ENCODE measurements at places on chromosomes 12 and 14.

GRCh38 chr14:99257122-99257672 is 14.8 kb downstream of the BCL11B start:
- DNase-seq, result no peak

GRCh38 chr12:2609020-2609419 is 185.8 kb upstream of the FKBP4 start:
- no peak for DNase-seq

DNA sequence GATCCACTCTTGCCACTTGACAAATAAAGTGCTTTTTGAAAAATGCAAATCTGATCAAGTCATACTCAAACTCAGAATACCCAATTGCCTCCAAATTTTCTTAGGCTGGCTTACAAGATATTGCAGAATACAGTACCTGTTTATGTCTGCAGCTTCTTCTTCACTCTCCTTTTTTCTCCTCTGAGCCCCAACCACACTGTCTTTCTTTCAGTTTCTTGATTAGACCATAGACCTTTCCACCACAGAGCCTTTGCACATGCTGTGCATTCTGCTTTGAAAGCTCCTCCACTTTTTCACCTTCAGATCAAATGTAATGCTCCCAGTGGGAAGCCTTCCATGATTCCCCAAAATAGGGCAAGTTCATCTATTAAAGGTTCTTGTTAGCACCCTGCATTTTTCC is 13.9 kb upstream of the GYS2 start:
- DNase-seq, result no peak

DNA sequence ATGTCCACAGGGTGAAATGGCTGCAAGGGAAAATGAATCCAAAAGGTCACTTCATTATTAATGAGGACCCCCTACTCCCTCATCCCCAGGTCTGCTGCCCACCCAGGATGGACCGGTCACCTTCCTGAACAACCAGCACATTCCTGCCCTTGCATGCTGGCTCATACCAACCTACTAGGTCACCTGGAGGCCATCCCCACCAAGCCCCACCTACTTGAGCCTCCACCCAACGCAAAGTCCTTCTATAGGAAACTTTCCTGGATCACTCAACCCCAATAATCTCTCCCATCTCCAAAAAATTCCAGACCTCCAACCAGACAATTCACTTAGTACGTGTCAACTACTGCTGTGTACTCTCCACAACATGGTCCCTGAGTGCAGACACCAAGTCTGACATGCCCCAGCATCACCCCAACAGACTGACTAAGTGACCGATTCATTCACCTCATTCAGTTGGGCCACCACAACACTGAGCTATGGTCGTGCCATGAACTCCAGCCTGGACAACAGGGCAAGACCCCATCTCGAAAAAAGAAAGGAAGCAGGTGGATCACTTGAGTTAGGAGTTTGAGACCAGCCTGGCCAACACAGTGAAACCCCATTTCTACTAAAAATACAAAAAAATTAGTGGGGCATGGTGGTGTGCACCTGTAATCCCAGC is 18.1 kb downstream of the CLMN start:
- no peak for DNase-seq

- no peak for DNase-seq
These were observed 4.5 kb downstream of the DCN start for GRCh38 chr12:91178139-91178561.

GRCh38 chr14:32400480-32400879 is 71.4 kb downstream of the AKAP6 start:
- DNase-seq, result no peak

GRCh38 chr12:51798501-51798900 is 50.0 kb downstream of the FIGNL2 start:
- DNase-seq, result no peak

- DNase-seq, result no peak
These were observed 1.1 kb upstream of the RFX4 start for GRCh38 chr12:106581543-106582248.

GRCh38 chr14:31785574-31785973 is 224.4 kb downstream of the NUBPL start:
- no peak for DNase-seq

GRCh38 chr12:31518680-31519227 is 72.2 kb downstream of the DENND5B start:
- no peak for DNase-seq

GRCh38 chr12:25308756-25309155 is 58.0 kb upstream of the KRAS start:
- DNase-seq, result no peak

DNA sequence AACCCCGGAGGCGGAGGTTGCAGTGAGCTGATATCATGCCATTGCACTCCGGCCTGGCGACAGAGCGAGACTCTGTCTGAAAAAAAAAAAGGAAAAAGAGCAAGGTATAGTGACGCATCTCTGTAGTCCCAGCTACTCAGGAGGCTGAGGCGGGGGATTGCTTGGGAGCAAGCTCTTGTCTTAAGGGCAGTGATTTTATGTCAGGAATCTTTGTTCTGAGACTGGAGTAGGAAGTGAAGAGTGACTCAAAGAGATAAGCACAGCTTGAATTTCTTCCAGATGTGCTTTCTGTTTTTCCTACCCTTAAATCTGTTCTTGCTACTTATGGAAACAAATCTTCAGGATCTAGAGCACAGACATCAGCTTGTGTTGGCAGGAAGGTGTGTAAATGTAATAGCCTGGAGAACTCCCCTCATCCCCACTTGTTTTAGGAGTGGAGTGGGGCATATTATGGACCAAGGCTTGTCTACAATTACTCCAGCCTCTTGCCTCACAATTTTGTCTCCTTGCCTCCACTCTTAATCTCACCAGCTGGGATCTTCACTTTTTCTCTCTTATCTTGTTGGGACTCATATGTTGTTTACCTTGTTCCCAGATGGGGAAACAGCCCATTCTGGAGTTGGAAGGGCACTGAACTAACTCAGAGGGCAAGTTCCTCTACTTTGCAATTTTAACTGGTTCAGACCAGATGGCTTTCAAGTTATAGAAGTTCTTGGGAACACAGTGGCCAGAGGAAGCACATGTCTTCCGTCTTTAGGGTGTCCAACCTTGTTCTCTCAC is 7.5 kb downstream of the TMED2 start:
- DNase-seq, result no peak

DNA sequence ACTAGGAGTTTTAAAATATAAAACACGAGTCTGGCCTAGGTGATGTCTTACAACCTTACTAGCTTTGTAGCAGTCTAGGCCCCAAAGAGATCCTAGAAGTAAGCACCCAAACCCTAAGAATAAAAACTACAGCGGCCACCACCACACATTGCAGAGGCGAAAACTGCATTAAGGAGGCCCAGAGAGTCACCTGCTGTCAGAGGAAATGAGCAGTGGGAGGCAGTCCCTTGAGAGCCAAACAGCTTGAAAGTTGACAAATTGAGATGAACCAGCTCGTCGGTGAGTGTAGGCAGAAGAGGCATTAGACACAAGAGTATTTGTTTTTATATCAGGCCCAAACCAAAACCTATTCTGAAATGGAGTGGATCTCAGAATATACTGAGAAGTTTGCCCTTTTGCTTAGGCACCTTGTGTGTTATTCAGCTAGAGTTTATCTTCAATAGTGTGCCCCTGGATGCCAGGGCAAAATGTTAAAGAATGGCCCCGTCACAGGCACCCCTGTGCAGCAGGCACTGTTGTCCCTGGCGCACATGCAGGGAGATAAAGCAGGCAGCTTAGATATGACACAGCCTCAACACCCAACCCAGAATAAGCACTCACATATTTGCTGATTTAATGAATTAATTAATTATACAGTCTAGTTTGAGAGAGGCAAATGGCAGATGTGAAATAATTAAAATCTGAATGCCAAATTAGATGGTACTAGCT is 56.7 kb downstream of the TTC7B start:
- DNase-seq, result no peak

GRCh38 chr12:104648756-104649155 is 192.0 kb downstream of the CHST11 start:
- DNase-seq, result no peak

GRCh38 chr12:4445156-4446101 is at the start of gene FGF6:
FGF6 (minus strand) TSS chr12:4445815; CDS start chr12:4445570, 245 bp downstream.
- no peak for DNase-seq

DNA sequence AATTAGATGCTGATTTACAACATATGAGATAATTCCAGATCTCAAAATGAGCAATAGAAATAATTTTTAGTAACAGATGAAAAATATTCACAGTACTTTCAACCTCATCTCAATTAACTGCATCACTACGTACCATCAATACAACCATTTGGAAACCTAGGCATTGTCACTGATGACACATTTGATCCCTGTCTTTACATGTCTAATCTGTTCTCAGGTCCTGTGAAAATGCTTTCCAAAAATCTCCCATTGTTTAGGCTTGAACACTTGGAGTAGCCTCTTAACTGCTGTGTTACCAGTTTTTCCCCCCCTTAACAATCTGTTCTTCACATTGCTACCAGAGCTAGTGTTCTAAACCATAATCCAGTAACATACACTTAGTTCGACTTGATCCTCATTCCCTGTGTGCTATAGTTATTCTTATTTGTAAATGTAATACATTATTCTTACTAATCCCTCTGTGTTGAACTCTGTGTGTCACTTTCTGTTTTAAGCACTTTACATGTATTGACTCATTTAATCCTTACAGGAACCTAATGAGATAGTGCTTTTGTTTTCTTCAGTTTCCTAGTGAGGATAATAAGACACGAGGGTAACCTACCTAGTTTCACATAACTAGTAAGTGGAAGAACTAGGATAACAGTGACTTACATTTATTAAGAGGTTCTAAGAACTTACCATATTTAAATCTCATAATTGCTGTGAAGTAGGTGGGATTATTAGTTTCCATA is 41.7 kb downstream of the LARP4 start:
- DNase-seq, result no peak

GRCh38 chr12:61504396-61505080 is 755.7 kb upstream of the USP15 start:
- DNase-seq, result no peak

DNA sequence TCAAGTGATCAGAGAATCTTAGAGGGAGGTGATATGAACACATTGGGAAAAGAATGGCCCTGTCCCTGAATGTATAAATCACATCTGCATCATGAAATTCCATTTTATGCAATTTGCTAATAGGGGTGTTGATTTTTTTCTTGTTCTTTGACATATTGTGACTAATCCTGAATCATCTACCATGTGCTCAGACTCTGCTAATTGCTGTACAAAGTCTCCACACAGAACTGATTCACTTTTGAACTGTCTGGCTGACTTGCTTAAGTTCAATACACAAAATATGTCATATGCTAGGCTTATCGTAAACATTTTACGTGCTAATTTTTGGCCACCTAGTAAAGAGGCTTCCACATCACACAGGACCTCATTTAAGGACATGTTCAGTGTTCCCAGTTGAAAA is 2.6 kb downstream of the TMEM132D start:
- no peak for DNase-seq

- DNase-seq, result no peak
These were observed 8.1 kb upstream of the TMED10 start for GRCh38 chr14:75184492-75184891.

All from activated T-helper 1 cell treated with Interleukin-2 at 50 U/mL for 16 hours (primary cell).